Heart left ventricle (tissue), 16 donors: ENCODE measurements at places on chromosomes 2 and 18. TPM values are rescaled to one million over a fixed set of nuclear protein-coding genes. Genes with fewer than 3 reads are reported as not detected.

- peak overlapping the region; percentile 8 for H3K4me3 ChIP-seq
- H3K27ac ChIP-seq, result peak overlapping the region; percentile 5
- no peaks in the 10 kb centered on the region for H3K36me3 ChIP-seq
- no peaks in the 10 kb centered on the region for H3K27me3 ChIP-seq
- H3K4me1 ChIP-seq, result peaks cover 5% of the 10 kb centered on the region
Observed at GRCh38 chr2:187302586-187302985, 145.5 kb downstream of the CALCRL start.

- no peaks in the 10 kb centered on the region for H3K36me3 ChIP-seq
- H3K4me3 ChIP-seq, result peak within 1 kb of the TSS; percentile 77
- peak; percentile 90 for DNase-seq
- no peaks in the 10 kb centered on the region for H3K27me3 ChIP-seq
Observed at GRCh38 chr18:32091724-32092421, at the start of gene RNF138. Gene RNF138, plus strand, starts transcription at chr18:32091874. Its CDS starts 903 bp downstream, at chr18:32092777.

- no peak overlapping the region for H3K27ac ChIP-seq
- H3K4me1 ChIP-seq, result no peaks in the 10 kb centered on the region
- no peak overlapping the region for H3K4me3 ChIP-seq
- no peak for DNase-seq
- no peaks in the 10 kb centered on the region for H3K36me3 ChIP-seq
Observed at GRCh38 chr2:16091576-16092282, 151.4 kb downstream of the MYCN start.

- no peak for DNase-seq
- H3K27me3 ChIP-seq, result no peaks in the 10 kb centered on the region
- no peak overlapping the region for H3K4me3 ChIP-seq
- H3K36me3 ChIP-seq, result no peaks in the 10 kb centered on the region
- no peak overlapping the region for H3K27ac ChIP-seq
Observed at GRCh38 chr2:42826231-42826630, 33.8 kb upstream of the HAAO start.

DNA sequence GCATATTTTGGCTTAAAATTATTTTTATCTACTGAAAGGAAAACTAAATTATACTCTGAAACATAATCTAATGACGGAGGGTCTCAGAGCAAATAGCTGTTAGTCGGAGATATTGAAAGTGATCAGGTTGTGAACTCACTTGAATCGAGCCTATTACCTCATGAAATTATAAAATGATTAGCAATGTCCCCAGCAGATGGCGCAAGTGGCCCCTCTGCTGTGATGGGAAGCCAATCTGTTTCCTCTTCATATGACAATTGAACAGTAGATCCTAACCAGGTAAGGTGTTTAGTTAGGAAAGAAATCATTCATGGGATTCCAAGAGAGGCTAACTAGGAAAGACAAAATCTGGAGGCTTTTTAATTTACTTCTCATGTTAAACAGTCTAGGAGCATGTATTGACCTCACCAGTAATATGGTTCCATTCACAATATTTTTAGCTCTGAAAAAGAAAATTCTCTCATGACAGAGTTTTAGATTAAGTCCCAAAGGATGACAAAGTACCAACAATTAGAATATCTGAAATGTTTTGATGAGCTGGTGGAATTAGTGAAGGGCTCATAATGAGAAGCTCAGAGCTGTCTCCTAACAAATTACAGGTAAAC is 29.9 kb upstream of the MPPE1 start:
- no peak overlapping the region for H3K27ac ChIP-seq
- DNase-seq, result peak; percentile 71
- H3K4me1 ChIP-seq, result no peaks in the 10 kb centered on the region
- H3K36me3 ChIP-seq, result no peaks in the 10 kb centered on the region

- H3K27me3 ChIP-seq, result no peaks in the 10 kb centered on the region
- no peak overlapping the region for H3K4me3 ChIP-seq
- no peak for DNase-seq
Observed at GRCh38 chr2:33958591-33958990, 359.5 kb upstream of the FAM98A start.

GRCh38 chr2:5969303-5969702 is 277.1 kb downstream of the SOX11 start:
- H3K27ac ChIP-seq, result no peak overlapping the region
- H3K4me1 ChIP-seq, result no peaks in the 10 kb centered on the region
- H3K36me3 ChIP-seq, result no peaks in the 10 kb centered on the region
- no peaks in the 10 kb centered on the region for H3K27me3 ChIP-seq

DNA sequence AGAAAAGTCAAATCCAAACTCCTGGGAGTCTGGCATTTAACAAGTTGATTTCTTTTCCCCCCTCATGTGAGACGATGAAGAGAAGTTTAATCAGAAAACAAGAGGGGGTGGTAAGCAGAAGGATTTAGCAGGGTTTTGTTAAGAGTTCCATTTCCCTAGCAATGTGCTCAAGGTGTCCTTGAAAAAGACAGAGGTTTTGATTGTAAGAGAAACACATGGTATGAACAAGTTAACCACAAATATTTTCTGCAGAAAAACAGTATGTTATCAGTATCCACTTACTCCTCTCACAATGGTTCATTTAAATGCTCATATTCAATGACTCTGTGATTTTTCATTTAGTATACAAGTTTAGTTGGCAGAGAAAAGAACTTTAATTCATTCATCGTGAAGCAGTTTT is 26.8 kb downstream of the LAMA1 start:
- H3K4me3 ChIP-seq, result no peak overlapping the region
- H3K27me3 ChIP-seq, result peaks cover 14% of the 10 kb centered on the region
- DNase-seq, result no peak
- H3K36me3 ChIP-seq, result no peaks in the 10 kb centered on the region
- no peak overlapping the region for H3K27ac ChIP-seq

GRCh38 chr2:101038455-101039255 is 36.6 kb downstream of the RPL31 start:
- no peak for DNase-seq
- no peak overlapping the region for H3K27ac ChIP-seq
- no peak overlapping the region for H3K4me3 ChIP-seq
- H3K36me3 ChIP-seq, result peaks cover 46% of the 10 kb centered on the region
- H3K4me1 ChIP-seq, result peaks cover 12% of the 10 kb centered on the region

DNA sequence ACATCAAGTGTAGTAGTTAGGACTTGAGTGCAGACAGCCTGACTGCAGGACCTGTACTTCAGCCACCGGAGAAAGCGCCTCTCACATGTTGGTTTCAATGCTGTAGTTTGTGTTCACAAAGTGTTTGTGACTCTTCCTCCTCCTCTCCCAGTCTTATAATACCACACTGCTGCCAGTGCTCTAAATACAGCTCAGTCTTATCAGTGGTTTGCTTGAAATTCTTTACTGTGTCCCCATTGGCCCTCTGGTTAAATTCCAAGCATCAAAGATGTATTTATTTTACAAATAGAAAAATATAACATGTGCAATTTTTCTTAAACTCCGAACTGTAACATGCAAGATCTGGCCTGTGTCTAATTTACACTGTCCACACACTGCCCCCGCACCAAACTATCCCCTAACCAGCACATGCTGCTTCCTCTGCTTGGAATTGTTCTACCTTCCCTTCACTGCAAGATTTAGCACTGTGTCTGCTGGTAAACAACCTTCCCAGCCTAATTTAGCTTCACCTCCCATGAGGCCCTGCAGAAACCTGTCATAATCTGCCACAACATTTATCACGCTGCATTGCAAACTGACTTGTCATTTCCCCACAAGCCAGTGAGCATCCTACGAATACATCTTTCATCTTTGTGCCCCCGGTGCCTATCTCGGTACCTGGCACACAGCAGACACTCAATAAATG is 77.1 kb downstream of the SUMO1 start:
- H3K4me1 ChIP-seq, result peaks cover 11% of the 10 kb centered on the region
- H3K27me3 ChIP-seq, result no peaks in the 10 kb centered on the region
- DNase-seq, result no peak
- H3K4me3 ChIP-seq, result no peak overlapping the region

- H3K36me3 ChIP-seq, result no peaks in the 10 kb centered on the region
- no peaks in the 10 kb centered on the region for H3K4me1 ChIP-seq
- no peaks in the 10 kb centered on the region for H3K27me3 ChIP-seq
- DNase-seq, result no peak
- H3K4me3 ChIP-seq, result no peak overlapping the region
- no peak overlapping the region for H3K27ac ChIP-seq
Observed at GRCh38 chr2:147255812-147256211, 589.0 kb upstream of the ACVR2A start.

GRCh38 chr2:239533569-239534316 is 132.9 kb upstream of the HDAC4 start:
- DNase-seq, result peak; percentile 57
- no peak overlapping the region for H3K4me3 ChIP-seq
- no peaks in the 10 kb centered on the region for H3K27me3 ChIP-seq
- no peaks in the 10 kb centered on the region for H3K4me1 ChIP-seq
- no peaks in the 10 kb centered on the region for H3K36me3 ChIP-seq
- H3K27ac ChIP-seq, result no peak overlapping the region

DNA sequence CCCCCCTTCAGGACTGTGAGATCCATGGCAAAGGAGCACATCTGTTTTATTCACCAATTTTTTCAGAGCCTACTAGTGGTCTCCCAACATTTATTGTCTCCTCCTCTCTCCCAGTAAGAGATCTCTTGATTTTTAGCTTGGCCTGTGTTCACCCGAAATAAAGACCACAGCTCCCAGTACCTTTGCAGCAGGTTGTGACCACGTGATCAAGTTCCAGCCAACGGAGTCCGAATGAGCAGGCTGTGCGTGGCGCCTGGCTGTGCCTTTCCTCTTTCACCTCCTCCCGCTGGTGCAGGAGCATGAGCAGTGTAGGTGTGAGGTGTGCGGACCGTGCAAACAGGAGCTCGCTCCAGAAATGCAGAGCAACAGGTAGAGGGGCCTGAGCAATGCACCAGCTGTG is 143.6 kb upstream of the GLI2 start:
- no peak for DNase-seq
- H3K4me3 ChIP-seq, result no peak overlapping the region
- no peak overlapping the region for H3K27ac ChIP-seq
- H3K27me3 ChIP-seq, result peaks cover 12% of the 10 kb centered on the region
- no peaks in the 10 kb centered on the region for H3K36me3 ChIP-seq

- H3K36me3 ChIP-seq, result no peaks in the 10 kb centered on the region
- no peak for DNase-seq
- H3K27ac ChIP-seq, result no peak overlapping the region
Observed at GRCh38 chr2:110221938-110222337, 9.6 kb upstream of the MTLN start.

- no peak for DNase-seq
- no peaks in the 10 kb centered on the region for H3K36me3 ChIP-seq
- H3K27ac ChIP-seq, result no peak overlapping the region
- H3K27me3 ChIP-seq, result no peaks in the 10 kb centered on the region
Observed at GRCh38 chr2:26579025-26579722, 62.0 kb downstream of the CIB4 start.

DNA sequence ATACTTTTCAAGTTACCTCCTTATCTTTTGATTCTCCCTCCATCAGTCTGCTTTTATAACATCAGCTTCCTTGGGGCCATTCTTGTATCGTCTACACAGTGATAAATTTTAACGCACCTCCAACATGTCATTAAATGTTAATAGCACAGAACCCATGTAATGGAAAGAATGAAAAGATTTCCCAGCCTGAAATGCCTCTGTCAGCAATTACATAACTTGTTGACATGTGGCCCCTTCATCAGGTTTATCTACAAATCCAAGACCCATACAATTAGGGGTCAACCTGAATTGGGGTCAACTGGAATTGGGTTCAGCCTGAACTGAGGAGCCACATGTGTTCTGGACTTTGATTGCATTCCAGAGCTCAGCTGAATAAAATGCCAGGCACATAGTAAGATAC is 148.2 kb upstream of the KLF7 start:
- H3K27me3 ChIP-seq, result no peaks in the 10 kb centered on the region
- no peak for DNase-seq
- no peak overlapping the region for H3K27ac ChIP-seq
- H3K4me1 ChIP-seq, result no peaks in the 10 kb centered on the region
- no peak overlapping the region for H3K4me3 ChIP-seq
- no peaks in the 10 kb centered on the region for H3K36me3 ChIP-seq

GRCh38 chr2:238104691-238105371 is 4.7 kb downstream of the ESPNL start:
- no peaks in the 10 kb centered on the region for H3K27me3 ChIP-seq
- no peak overlapping the region for H3K4me3 ChIP-seq
- H3K27ac ChIP-seq, result no peak overlapping the region
- DNase-seq, result no peak
- no peaks in the 10 kb centered on the region for H3K4me1 ChIP-seq

- H3K27me3 ChIP-seq, result no peaks in the 10 kb centered on the region
- H3K4me1 ChIP-seq, result peaks cover 29% of the 10 kb centered on the region
- peak; percentile 28 for DNase-seq
- peak overlapping the region; percentile 78 for H3K27ac ChIP-seq
Observed at GRCh38 chr2:71615767-71616730, 162.7 kb downstream of the DYSF start.

The EN1 gene
- not detected for total RNA-seq

The ASB18 gene
- total RNA-seq, result 12.7 TPM

The THUMPD2 gene
- 4.9 TPM for total RNA-seq

The TSPYL6 gene
- total RNA-seq, result not detected

The TRAF3IP1 gene
- 15.4 TPM for total RNA-seq

The ASPRV1 gene
- total RNA-seq, result 0.79 TPM

The TRPM8 gene
- 0.19 TPM for total RNA-seq
